ENCODE measurements at places on chromosomes 3 and 15. TPM values are rescaled to one million over a fixed set of nuclear protein-coding genes. Genes with fewer than 3 reads are reported as not detected.

- DNase-seq = no peak
Measured at GRCh38 chr3:147210676-147211075, 195.7 kb downstream of the ZIC4 start.

DNA sequence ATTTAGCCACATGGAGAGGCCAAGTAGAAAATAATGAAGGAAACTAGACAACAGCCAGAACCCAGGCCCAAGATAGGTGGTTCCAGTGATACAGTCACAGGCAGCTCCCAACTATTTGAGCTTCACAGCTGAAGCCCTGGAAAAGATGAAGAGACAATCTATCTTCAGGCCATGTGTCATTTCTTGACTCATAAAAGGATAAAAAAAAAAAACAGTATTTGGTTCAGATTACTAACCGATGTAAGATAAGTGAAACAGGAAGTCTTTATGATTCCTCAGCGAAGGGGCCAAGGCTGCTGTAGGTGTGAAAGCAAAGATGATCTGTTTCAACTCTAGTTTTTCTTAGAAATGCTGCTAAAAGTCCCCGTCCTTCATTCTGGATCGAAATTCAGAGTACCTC, 394.6 kb downstream of the ZNF385D start:
- no peak for DNase-seq

GP5 gene
- 0.63 TPM for total RNA-seq

GRCh38 chr3:118736107-118736506, 298.5 kb downstream of the IGSF11 start:
- DNase-seq = no peak

ZMYND10 gene
- 6.3 TPM for total RNA-seq

- DNase-seq = no peak
Measured at GRCh38 chr3:53225181-53225580, 30.6 kb downstream of the TKT start.

- no peak for DNase-seq
Measured at GRCh38 chr15:78358102-78358870, 18.1 kb downstream of the CRABP1 start.

C3orf85 gene
- not detected for total RNA-seq

DNA sequence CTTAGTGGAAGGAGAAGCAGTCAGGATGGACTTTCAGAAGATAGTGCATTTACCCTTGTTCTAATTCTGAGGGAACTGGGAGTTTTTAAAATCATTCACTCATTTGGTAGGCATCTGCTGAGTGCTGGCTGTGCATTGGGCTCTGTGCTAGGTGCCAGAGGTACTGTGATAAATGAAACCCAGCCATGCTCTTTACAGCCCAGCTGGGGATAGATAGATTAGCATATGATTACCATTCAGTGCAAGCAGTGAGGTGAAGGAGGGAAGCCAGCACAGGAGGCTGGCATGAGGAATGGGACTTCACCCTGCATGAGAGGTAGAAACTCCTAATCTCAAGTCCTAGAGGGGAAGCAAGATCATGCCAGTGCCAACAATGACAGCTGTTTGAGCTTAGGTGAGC, 361.9 kb upstream of the TRIM42 start:
- no peak for DNase-seq

DNA sequence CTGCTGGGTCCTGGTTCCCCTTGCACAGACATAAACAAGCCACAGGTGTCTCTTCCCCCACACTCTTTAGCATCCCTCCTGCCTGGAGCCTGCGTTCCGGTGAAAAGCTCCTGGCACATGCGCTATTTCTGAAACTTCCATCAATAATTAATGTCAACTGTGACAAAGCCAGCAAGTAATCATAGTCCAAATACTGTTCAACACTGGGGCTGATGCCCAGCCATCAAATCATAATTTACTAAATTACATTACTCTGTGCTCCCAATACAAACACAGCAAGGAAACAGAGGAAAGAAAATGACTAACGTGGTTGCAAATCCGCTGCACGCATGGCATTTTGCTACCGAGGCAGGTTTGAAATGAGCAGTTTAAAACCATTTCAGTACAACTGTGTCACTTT, 294.7 kb downstream of the ERC2 start:
- no peak for DNase-seq

CA12 gene
- total RNA-seq = not detected

DNA sequence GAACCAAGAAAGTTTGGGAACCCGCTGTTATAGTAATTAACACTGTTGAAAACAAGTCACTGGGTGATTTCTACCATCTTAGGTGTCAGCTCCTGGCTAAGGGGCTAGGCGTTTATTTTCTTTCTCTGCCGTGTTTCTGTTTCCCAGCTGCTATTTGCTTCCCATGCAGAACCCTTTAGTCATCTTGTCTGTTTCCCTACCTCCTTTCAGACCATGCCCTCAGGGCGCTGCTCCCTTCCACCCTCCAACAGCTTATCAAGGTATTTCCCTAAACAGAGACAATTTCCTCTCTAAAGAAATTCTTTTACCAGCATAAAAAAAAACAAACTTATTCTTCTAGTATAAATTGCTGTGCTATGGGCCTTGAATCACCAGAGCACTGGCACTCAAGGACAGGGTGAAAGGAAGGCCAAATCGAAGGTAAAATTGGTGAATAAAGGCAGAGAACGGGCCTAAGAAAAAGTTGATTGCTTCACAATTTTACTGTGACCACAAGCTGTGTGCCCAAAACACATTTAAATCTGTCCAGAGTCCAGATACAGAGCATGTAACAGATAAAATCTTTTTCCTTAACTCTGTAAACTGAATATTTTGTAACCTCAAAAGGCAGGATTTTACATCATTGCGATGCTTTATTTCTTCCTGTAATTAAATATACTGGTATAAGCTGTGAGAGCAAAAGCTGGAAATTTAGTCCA, 319.2 kb downstream of the ZNF621 start:
- DNase-seq = no peak

SLC22A14 gene
- not detected for total RNA-seq

FBXL2 gene
- not detected for total RNA-seq

- DNase-seq = no peak
Measured at GRCh38 chr3:37700466-37701248, 161.0 kb upstream of the CTDSPL start.

ADPRH gene
- 4.5 TPM for total RNA-seq

GRCh38 chr3:17122758-17123157, 238.0 kb downstream of the PLCL2 start:
- no peak for DNase-seq

MORC1 gene
- total RNA-seq = not detected

LEO1 gene
- total RNA-seq = 16.0 TPM

DNA sequence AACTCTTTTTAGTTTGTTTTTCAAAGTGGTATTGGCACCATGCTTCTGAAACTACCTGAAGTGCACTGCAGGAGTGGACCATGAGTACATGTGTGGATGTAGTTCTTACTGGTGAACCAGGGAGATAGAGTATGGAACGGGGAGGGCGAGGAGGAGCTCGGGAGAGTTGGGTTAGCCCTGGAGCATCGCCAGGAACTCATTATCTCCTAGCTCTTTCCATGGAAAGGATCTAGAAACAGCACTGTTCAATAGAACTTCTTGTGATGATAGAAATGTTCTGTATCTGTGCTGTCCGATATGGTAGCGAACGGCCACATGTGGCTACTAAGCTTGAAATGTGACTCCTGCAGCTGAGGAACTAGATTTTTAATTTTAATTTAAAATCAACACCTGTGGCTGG, 47.3 kb downstream of the VGLL4 start:
- no peak for DNase-seq

DNA sequence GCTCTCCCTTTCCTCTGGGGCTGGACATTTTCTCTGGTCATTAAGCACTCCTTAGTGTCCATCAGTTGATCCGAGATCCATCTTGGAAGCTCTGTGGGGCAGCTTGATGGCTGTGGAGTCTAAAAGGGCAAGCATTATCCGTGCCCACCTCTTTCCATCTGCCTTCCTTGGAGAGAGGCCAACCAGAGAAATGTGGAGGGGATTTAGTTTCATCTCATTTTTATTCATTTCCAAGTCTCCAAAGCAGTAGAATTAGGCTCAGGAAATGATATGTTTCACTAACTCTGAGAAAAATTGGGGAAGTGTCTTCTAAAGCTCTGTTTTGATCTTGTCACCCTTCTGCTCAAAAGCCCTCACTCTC, 95.9 kb upstream of the KLHL25 start:
- no peak for DNase-seq

GRCh38 chr3:28042707-28043106, 198.7 kb upstream of the CMC1 start:
- no peak for DNase-seq

FBN1 gene
- total RNA-seq = 0.54 TPM

All from natural killer cell (primary cell).